Hepatocyte (in vitro differentiated cells): ENCODE measurements at places on chromosomes 12 and 14. TPM values are rescaled to one million over a fixed set of nuclear protein-coding genes. Genes with fewer than 3 reads are reported as not detected.

SOX5 gene
- total RNA-seq, result 26.4 and 26.9 TPM in 2 replicates

CCDC196 gene
- total RNA-seq, result not detected in 2 replicates

LALBA gene
- not detected in 2 replicates for total RNA-seq

KLHL33 gene
- not detected in 2 replicates for total RNA-seq

CLEC9A gene
- not detected in 2 replicates for total RNA-seq

GRCh38 chr14:77161011-77161410 is 19.4 kb upstream of the ZDHHC22 start:
- DNase-seq, result no peak

DNA sequence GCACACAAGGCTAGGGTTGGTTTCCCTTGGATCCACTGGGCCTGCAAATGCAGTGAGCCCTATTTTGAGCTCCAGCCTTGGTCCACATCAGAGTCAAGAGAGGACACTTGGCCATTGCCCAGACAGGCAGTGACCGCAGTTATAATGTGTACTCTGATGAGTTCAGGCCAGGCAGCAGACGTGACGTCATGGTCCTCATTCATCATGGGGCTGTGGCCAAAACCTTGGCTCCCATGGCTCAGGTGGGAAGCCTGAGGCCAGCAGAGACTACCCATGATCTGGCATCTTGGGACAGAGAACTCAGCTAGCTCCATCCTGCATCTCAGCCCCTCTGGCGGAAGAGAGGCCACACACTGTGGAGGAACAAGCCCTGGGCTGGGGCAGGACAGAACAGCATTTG is 16.4 kb downstream of the TMEM63C start:
- DNase-seq, result no peak

DNA sequence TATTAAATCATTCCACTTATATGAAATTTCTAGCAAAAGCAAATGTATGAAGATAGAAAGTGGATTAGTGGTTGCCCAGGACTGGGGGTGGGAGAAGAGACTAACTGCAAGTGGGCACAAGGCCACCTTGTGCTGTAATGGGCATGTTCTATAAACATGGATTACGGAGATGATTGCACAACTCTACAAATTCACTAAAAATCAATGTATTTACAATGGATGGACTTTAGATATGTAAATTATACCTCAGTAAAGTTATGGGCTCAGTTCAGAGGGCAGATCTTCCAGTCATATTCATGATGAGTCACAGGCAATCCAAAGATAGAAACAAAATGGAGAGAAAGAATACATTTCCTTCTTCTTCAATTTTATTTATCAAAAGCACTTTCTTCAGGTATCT is 173.9 kb downstream of the NDUFA12 start:
- DNase-seq, result no peak

DNA sequence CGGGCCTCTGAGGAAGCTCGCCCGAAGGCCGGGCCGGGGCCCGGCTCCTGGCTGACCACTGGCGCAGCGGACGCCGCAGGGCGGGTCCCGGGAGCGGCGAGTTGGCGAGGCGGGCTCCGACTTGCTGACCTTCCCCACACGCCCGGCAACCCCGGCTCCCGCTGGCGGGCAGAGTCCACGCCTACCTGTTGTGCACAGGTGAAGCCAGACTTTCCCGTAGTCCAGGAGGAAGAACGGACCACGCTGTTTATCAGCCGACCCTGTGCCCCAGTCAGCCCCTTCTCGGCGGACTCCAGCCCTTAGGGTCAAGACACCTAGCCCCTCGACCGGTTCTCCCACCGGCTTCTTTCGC is 407 bp downstream of the HEATR5A start:
- peak; percentile 79 for DNase-seq

- no peak for DNase-seq
Observed at GRCh38 chr14:64973026-64973442, 898 bp upstream of the RAB15 start.

GRCh38 chr12:104692557-104693218 is 235.9 kb downstream of the CHST11 start:
- no peak for DNase-seq

DNA sequence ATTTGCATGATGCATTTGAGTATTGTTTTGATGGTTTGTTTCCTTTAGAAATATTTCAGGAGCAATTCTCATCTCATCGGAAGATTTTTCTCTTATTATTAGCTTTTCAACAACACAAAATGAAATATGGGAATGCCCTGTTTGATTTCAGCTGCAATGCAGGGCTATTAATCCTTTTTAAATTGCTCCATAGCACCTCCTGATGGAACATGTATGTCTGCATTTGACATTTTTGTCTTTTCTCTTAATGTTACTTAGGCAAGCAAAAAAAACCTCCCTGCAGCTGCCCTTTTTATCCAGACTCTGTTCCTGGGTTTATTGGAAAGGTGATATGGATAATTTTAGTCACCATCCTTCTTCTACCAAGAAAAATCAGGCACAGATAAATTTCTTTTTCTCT is 895.8 kb downstream of the RPS29 start:
- no peak for DNase-seq

GRCh38 chr12:21296348-21296747 is 38.4 kb downstream of the SLCO1A2 start:
- DNase-seq, result no peak

DNA sequence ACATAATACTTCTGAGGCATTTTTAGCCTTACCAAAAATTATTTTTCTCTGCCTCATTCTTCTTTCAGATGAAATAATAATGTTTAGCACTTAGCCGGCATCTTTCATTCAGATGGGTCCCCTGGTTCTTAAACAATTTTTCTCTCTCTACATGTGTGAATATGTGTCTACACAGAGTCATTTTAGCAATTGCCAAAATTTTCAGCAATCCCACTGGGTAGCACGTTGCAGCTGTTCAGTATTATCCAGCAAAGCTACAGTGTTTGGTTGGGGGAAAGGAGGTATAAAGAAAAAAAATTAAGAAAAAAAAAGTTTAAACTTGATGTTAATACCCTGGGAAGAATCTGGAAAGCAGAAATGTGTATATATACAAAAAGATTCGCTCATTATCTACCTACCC is 160.5 kb upstream of the TRHDE start:
- DNase-seq, result no peak

DNA sequence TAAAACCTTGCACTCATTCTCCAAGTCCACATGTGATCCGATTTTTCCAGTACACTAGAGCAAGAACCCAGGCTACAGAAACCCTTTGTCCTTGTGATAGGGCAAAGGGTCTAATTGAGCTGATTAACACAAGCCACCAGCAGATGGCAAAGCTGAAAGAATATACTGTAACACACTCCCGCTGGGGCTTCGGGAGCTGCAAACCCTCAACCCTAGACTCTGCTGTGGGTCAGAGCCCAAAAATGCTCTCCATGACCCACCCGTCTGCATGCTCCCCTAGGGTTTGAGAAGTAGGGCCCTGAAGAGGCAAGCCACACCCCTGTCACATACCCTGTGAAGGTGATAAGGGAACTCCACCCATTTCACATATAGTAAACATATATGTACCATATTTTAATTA is 33.6 kb upstream of the PCNX1 start:
- no peak for DNase-seq

GRCh38 chr14:36243183-36243582 is 66.7 kb upstream of the PTCSC3 start:
- DNase-seq, result no peak

DNA sequence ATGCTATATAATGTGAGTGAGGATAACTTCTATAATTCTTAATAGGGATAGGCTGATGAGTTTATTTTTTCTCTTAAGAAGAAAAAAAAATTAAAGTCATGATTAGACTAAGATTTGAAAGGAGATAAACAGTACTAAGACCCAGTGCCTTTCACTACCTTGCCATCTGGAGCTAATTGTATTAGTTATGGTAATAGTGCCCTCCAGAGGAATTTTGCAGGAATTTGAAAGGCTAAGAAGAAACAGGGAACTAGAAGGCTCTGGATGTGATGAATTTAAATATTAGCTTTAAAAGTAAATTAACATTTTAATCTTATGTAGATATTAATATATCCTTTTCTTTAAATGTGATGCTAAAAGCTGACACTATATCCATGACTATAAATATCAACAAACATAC is 36.6 kb upstream of the PIK3C2G start:
- DNase-seq, result peak; percentile 48

DNA sequence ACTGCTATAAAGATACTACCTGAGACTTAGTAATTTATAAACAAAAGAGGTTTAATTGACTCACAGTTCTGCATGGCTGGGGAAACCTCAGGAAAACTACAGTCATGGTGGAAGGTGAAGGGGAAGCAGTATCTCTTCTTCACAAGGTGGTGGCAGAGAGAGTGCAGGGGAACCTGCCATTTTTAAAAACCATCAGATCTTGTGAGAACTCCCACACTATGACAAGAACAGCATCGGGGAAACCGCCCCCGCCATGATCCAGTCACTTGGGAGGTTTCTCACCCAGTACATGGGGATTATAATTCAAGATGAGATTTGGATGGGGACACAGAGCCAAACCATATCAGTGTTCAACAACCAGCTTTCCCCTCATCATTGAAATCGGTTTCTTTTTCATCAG is 49.9 kb downstream of the AEBP2 start:
- no peak for DNase-seq

DNA sequence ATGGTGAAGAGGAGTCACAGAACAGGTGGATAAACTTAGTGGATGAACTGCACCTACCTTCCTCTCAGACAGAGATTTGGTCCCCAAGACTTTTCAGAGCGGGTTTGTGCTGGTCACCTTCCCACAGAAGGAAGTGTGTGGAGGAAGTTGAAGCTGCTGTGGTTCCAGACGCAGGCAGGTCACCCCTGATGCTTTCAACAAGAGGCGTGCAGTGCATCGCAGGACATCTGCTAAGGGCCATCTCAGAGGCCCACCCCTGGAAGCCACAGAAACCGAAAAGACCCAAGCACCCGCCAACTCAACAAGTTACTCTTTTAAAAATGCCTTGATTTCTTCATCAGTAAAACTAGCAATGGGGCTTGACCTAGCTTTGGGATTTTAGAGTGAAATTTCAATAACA is 1.0 kb upstream of the GPX2 start:
- no peak for DNase-seq

GRCh38 chr12:64618953-64619590 is 8.8 kb downstream of the RASSF3 start:
- DNase-seq, result no peak

GRCh38 chr12:6461401-6462233 is 8.9 kb downstream of the VAMP1 start:
- DNase-seq, result no peak

- DNase-seq, result peak; percentile 31
Observed at GRCh38 chr12:59055204-59055860, 135.0 kb upstream of the LRIG3 start.

DNA sequence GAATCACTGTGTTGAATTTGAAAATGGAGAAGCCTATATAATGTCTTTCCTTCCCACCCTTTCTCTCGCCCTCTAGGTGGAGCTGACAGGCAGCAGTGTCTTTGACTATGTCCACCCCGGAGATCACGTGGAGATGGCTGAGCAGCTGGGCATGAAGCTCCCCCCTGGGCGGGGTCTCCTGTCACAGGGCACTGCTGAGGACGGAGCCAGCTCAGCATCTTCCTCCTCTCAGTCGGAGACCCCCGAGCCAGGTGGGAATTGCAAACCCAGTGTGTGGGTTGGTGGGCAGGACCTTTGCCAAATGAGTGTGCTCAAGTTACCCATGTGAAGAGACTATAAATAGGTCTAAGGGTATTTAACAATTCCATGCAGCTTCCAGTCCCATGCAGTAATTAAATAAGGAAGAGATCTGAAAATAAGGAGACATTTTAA is 274.7 kb downstream of the EGLN3 start:
- peak; percentile 60 for DNase-seq

DNA sequence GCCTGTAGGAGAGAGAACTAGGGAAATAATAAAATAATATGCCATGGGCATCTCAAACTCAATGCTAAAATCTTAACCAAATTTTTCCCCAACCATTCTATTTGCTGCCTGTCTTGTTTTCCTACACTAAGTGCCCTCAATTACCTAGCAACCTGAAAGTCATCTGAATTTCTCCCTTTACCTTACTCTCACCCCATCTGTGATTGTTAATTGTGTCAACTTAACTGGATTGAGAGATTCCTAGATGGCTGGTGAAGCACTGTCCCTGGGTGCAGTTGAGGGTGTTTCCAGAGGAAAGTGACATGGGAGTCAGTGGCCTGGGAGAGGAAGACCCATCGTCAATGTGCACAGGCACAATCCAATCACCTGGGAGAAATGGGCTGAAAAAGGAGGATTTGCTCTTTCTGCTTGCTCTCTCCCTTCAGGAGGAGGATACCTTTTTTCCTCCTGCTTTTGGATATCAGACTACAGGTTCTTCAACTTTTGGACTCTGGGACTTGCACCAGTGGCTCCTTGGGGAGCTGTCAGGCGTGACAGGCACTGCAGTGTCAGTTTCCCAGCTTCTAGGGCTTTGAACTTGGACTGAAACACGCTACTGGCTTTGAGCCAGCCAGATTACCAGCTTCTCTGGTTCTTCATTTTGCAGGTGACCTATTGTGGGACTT is 100.1 kb downstream of the PPP1R12A start:
- no peak for DNase-seq

DNA sequence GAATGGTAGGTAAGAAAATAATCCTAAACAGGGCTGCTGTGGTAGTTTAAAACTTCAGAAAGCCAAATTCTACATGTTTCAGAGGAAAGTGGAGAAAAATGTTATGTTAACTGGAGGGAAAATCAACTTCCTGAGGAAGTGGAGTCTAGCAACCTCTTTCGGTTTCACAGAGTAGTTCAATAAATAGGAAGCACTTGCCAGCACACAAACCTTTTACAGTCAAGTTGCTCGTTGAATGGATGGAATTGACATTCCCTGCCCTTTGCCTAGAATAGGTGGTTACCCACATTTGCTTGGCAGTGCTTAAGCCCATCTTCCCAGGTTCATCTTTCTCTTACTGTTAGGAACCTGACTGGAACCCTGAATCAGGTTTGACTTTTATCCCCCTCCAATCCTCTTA is 15.9 kb downstream of the ANKRD13A start:
- no peak for DNase-seq

GRCh38 chr12:550473-551260 is 90.9 kb downstream of the B4GALNT3 start:
- DNase-seq, result no peak

DNA sequence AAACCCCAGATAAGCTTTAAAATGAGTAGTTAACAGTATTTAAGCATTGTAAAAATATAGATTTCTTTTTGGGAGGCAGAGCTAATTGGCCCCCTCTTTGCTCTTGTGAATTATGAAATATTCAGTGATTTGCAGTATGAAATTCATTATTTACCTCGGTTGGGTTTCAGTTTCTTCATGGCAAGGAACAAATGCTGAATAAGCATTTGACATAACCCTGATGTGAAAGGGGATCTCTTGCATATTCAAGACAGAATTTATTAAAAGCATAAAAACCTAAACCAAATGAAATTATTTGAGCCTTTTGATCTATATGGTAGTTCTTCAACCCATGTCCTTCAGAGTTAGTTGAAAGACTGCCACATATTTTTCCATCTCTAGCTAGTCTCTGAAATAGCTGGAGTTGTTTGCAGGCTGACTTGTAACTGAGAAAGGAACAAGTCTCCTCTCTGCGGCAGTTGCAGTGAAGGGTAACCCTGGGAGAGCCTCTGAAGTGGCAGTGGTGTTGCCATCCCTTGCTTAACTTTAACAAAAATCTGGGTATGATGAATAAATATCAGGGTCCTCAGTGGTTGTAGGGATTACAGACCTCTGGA is 690 bp downstream of the AKAP6 start:
- no peak for DNase-seq

GRCh38 chr12:50282721-50283228 is 545 bp downstream of the LIMA1 start:
- no peak for DNase-seq

- DNase-seq, result no peak
Observed at GRCh38 chr12:130121226-130122000, 40.9 kb upstream of the FZD10 start.
